ENCODE measurements at places on chromosomes 1 and 21. TPM values are rescaled to one million over a fixed set of nuclear protein-coding genes. Genes with fewer than 3 reads are reported as not detected.

The AGTRAP gene
- total RNA-seq: 41.9 TPM

DNA sequence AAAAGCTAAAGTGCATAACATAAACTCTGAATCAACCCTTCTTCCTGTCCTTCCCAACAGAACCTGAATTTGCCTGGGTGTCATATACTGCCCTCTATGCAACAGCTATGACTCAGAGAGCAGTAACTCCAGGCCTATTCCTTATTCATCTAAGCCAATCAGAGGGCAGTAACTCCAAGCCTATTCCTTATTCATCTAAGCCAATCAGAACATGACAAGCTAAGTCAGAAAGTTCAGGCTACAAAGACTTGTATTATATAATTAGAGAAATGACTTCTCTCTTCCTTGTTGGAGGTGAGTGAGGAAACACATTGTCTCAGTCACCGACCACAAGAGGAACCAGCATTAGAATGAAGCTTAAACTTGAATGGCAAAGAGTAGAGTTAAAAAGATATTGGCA, 26.2 kb upstream of the TADA1 start:
- no peak for DNase-seq

GRCh38 chr1:25773441-25774125, 26.4 kb upstream of the SELENON start:
- DNase-seq: peak; percentile 40

DNA sequence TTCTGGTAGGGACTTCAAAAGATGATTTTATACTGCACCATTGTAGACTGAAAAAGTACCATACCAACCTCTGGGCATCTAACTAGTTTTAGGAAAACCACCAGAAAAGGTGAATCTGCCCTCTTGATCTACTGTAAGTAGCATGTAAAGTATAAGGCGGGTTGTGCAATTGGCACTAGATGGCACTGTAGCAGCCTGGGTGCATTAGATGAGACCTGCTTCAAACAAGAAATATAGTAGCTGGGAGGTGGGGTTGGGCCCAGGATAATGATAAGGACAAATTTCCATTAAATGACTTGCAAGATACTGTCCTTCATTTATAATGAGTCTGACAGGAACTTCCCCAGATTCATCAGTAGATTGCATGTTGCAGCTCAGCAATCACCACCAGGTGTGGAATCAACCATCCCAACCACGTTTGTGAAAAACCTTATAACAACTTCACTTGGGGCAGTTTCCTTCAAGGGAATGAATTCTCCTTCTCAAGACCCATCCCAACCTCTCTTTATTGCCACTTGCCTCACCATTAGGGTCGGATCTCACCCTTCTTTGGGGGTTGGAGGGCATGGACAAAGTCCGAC, 37.3 kb upstream of the IL10 start:
- peak; percentile 58 for DNase-seq

- no peak for DNase-seq
Measured at GRCh38 chr1:8425150-8425780, 107.4 kb downstream of the SLC45A1 start.

DNA sequence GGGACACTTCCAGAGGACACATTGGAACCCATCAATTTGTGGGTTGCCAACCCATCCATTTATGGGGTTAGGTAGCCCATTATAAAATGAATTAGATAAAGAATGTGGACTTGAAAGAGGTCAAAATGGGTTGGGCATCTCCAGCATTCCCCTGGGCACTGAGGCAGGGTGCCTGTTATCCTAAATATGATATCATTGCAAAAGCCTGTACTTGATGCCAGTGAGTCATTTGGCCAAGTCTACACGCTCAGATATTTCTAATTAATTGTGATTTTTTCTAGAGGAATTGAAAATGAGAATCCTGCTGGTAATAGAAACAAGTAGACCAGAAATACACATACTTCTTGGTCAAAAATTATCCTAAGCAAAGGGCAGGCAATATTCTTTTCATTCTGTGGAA, 21.9 kb upstream of the NBL1 start:
- DNase-seq: no peak

DNA sequence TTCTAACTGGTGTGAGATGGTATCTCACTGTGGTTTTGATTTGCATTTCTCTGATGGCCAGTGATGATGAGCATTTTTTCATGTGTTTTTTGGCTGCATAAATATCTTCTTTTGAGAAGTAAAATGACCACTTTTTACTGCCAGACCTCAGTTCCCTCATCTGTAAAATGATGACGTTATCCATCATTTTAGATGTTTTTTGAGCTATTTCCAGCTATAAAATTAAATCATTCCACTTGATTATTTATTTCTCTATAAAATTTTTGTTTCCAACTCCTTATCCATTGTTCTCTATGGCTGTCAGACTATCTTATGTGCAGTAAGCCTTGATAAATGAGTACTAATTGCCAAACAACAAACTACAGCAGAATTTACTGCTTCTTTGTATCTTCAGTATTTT, 33.2 kb downstream of the RGS5 start:
- DNase-seq: no peak

DNA sequence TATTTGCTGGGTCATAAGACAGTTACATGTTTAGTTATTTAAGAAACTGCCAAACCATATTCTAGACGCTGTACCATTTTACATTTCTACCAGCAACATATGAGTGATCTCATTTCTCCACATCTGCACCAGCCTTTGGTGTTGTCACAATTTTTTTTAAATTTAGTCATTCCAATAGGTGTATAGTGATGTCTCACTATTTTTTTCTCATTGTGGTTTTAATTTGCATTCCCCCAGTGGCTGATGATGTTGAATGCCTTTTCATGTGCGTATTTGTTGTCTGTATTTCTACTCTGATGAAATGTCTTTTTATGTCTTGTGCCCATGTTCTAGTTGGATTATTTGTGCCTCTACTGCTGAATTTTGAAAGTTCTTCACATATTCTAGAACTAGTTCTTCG, 38.4 kb downstream of the NFASC start:
- DNase-seq: no peak

DNA sequence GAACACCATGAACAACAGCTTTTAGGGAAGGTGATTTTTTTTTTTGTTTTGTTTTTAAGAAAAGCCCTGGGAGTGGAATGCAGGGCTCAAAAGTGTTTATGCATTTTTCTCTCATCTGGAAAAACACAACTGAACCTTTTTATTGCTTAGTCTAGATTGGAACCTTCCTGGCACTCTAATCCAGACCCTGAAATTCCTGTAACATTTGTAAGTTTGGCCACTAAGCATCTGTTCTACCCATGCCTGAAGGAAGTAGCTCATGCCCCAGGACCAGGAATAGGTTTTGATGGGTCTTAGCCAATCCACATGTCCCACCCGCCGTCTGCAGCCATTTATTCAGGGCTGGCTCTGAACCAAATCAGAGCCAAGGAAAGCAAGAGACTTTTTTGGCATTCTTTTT, 39.7 kb upstream of the SLC2A1 start:
- DNase-seq: peak; percentile 86

DNA sequence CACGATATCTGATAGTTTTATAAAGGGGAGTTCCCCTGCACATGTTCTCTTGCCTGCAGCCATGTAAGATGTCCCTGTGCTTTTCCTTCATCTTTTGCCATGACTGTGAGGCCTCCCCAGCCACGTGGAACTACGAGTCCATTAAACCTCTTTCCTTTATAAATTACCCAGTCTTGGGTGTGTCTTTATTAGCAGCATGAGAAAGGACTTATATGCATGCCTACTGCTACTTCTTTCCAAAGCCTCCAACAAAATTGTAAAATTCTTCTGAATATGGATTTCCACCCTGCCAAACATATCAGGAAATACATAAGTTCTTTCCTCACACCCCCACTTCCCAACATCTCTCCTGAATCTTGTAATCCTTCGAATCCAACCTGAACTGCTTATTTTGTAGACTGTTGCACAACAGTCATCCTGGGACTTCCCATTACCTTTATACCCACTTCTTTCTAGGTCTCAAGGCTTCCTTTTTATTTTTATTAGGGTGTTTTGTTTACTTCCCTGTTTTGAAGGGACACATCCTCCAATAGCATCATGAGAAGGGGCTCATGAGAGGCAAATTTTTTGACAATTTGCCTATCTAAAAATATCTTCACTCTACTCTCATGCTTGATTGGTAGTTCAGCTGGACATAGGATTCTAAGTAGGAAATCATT, 67.5 kb upstream of the MUTYH start:
- no peak for DNase-seq

- DNase-seq: peak; percentile 54
Measured at GRCh38 chr1:171185091-171185490, at the start of gene FMO2. Gene FMO2, plus strand, starts transcription at chr1:171185300. Its CDS starts 414 bp downstream, at chr1:171185714.

Data from fibroblast of villous mesenchyme (primary cell).